ENCODE measurements at places on chromosomes 16 and 17.

GRCh38 chr16:82864332-82865040 is 237.7 kb downstream of the CDH13 start:
- DNase-seq, result no peak

- DNase-seq, result no peak
Observed at GRCh38 chr16:80023865-80024264, 423.3 kb upstream of the MAF start.

DNA sequence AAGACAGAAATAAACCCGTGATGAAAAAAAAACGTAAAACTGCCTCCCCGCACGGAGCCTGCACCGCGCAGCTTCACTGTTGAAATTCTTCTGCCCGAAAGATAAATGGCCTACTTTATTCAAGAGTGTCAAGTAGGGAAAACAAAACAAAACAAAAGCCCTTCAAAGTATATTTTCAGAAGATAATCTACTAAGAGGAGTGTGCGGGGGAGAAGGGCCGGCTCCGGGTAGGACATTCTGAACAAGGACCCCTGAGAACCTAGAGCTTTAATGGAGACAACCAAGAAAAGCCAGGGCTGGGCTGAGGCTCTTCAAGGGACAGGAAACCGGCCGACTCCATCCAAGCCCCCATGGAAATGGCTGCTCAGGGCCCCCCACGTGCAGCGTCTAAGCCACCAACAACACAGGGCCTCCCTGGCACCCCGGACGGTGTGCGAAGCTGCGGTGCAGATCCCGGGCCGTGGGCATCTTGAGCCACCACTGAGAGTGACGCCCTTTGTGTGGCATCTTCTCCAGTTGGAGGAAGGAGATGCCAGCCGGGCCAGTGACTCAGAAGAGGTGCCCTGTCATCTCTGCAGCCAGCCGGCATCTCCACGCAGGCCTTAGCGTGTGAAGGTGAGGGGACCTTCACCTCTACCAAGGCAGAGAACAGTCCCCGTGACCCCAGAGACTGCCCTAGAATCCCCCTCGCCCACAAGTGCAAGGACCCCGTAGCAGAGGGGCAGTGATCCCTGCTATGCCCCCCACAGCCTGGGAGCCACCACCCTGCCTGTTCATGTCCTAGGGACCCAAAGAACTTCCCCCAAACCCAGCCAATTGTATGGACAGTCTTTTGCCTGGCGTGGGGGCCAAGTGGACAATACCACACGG is 250.8 kb downstream of the C16orf95 start:
- no peak for DNase-seq

DNA sequence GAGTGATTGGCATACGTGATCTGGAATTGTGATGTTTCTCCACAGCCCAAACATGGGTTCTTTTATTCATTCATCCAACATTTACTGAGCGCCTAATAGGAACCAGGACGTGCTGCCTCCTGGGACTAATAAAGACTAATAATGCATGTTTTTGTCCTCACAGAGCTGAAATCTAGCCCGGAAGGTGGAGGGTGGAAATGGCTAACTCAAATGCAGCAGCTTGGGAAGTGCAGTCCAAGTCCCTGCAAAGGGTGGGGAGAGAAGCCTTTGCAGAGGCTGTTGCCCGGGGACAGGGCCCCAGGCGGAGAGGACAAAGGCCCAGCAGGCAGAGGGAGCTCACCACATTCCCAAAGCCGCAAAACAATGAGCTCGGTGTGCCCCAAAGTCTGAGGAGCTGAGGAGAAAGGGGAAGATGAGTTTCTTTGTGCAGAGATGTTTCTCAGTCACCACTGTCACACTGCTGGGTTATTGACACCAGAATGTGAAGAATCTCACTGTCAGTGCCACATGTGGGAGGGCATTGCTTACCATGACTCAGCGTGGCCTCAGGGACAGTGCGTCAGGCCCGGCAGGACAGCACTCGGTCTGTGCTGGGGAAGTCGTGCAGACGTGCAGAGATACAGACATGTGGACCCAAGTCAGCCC is 118.2 kb upstream of the CHMP6 start:
- DNase-seq, result no peak

DNA sequence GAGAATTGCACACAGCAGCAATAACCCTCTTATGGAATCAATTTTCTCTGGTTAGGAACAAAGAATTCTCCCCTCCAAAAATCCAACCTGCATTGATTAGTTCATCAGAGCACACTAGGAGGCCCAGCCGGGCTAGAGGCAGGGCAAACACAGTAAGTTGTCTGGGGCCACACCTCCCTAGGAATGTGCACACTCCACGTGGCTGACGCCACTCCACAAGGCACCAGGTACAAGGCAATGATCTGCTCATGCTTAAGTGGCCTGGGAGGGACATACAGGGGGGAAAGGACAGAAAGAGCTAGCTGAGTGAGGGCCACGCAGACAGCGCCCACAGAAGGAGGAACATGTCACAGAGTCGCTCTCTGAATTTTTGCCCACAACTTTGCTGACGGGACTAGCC is 107.6 kb downstream of the SLC39A11 start:
- no peak for DNase-seq

DNA sequence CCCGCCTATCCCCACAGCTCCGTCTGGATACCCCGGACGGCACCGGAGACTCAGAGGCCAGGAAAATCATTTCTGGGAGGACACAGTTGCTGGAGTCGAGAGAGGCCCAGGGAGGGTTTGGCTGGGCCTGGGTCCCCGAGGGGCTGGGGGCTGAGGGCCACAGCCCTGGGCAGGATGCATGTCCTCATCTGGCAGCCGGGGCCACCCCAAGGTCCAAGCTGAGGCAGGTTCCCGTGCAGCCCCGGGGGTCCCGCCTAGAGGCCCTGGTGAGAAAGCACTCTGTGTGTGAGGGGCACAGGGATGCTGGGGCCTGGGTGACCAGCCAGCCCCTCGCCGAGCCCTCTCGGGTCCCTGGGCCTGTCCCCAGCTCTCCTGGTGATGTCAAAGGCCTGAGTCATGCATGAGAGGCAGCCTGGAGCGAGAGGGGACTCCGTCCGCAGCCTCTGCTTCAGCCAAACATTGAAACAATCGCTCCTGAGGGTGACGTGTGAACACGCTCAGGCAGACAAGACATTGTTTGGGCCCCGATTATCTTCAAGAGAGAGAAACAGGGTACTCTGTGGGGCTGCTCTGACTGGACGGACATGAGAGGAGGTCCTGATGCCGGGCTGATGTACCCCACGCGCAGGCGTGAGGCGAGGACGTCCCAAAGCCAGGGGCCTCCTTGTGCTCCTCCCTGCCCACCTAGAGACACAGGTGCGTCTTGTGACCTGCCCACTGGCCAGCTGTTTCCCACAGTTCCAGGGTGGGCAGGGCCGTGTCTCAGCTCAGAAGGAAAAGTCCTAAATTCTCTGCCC is 25.8 kb upstream of the C1QTNF8 start:
- no peak for DNase-seq

DNA sequence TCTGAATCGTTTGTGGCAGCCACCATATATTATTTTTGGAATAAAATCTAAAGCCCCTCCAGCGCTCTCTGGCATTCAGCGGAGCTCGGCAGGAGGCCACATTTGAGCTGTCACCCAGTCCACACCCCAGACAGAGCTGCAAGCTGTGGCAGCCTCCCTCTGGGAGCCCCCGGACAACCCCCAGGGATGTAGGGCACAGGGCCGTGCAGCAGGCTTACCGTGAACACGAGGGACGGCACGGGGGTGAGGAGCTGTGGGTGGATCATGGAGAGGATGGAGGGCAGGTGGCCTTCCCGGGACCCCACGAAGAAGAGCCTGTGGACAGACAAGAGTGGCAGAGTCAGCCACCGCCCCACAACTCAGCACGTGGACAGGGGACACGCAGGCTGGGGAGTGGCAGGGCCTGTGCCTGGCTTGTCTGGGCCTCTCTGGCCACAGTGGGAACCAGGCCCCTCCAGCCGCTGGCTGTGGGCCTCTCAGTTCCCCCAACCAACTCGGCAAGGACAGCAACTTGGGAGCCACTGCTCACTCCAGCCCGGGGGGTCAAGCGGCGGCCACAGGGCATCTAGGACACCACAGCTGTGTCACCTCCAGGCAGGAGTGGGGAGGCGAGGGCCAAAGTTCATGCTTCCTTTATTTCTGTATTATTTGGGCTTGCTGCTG is 31.5 kb downstream of the SLC7A5 start:
- no peak for DNase-seq

DNA sequence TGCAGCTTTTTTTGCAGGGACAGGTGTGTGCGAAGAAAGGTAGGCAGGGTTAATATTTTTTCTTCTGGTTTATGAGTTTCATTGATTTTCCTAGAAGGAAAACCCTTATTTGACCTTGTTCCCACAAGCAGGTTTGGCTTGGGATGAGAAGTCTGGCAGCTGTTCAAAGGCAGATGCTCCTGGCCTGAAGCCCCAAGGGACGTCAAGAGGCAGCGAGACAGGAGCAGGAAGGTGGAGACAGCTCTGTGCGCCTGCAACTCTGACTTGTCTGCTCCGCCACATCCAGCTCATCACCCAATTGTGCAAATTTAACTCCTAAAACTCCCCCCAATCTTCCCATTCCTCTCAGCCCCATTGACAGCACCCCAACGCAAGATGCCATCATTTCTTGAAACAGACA is 136.8 kb upstream of the XYLT1 start:
- DNase-seq, result no peak

DNA sequence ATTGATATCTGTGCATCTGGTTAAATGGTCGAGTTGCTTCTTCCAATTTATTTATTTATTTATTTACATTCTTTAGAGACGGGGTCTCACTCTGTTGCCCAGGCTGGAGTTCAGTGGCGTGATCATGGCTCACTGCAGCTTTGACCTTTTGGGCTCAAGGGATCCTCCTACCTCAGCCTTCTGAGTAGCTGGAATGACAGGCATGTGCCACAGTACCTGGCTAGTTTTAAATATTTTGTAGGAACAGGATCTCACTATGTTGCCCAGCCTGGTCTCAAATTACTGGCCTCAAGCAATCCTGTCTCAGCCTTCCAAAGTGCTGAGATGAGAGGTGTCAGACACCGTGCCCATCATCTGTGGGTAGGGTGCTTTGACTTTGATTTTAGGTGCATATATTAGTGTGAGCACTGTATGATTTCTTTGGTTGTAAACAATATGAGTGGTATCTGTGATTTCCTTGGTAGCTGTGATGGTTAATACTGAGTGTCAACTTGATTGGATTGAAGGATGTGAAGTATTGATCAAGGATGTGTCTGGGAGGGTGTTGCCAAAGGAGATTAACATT is 90.2 kb downstream of the BCAS3 start:
- no peak for DNase-seq

- no peak for DNase-seq
Observed at GRCh38 chr16:56861092-56861610, 3.9 kb upstream of the SLC12A3 start.

DNA sequence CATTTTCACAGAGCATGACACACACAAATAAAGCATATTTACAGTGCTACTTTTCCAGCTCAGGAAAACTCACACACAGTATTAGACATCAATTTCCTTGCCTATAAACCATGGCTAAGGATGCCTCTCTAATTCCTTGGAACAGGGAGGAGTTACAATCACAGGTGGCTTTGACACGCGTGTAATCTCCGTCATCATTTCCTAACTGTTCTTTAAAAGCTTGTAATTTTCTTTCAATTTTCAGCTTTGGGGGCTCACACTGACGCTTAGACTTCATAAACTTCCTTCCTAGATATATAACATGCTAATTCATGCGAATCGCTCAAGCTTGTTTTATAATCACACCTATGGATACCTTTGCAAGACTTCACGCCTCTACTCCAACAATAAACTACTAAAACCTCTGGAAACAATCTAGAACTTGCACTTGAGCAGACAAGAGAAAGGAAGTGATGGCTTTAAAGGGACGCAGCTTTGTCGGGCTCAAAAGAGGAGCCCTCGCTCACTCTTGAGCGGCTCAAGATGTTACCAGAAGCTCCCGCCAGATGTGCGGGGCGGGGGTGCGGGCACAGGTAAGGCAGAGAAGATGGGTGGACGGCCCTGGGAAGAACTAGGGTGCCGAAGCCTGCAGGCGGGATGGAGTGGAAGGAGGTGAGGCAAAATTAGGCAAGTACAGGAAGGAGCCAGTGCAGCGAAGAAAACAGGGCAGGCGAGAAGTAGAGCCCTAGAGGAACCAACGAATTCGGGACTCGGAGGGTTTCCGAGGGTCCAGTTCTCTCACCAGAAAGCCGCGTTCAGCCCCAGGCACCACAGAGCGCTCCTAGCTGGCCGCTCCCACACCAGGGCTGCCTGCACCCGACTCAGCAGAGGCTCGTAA is 631 bp downstream of the RETREG3 start:
- DNase-seq, result peak; percentile 15

GRCh38 chr16:55495616-55496289 is 13.1 kb upstream of the LPCAT2 start:
- DNase-seq, result no peak

- DNase-seq, result no peak
Observed at GRCh38 chr17:57138956-57139576, 54.0 kb downstream of the AKAP1 start.

DNA sequence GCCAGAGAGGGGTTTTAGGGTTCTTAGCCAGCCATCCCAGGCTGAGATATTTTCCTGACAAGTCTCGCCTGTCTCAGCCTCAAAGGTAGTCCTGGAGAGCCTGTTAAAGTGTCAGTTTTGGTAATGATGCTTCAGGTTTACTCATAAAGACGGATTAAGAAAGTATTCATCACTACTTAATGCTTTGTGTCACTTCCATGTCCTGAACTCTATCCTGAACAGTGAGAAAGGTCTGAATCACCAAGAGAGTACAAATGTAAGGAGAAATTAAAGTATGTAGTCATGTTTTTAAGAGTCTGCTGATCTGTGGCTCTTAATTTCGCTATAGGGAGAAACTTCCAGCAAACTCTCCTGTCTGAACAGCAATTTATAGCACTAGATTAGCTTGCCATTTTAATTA is 14.0 kb downstream of the RPGRIP1L start:
- DNase-seq, result no peak

DNA sequence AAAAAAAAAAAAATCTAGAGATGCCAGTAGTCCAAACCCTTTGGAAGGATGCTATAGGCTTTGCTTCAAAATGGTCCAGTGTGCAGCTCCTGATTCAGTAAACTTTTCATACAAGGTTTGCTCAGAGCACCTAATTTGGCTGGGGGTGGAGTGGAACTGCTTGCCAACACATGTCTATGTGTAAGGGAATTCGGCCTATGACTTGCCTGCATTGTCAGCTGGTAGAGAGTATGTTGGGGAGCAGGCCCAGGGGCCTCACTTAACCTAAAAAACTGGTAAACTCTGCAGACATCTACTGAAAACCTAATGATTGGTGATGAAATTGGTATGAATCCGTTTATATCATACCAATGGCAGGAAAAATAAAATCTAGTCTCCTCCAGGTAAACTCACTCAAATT is 1.5 kb upstream of the MFSD6L start:
- DNase-seq, result no peak
